ENCODE measurements at places on chromosomes 6 and 20.

GRCh38 chr6:12656906-12657305 is 59.7 kb upstream of the PHACTR1 start:
- DNase-seq, result no peak

DNA sequence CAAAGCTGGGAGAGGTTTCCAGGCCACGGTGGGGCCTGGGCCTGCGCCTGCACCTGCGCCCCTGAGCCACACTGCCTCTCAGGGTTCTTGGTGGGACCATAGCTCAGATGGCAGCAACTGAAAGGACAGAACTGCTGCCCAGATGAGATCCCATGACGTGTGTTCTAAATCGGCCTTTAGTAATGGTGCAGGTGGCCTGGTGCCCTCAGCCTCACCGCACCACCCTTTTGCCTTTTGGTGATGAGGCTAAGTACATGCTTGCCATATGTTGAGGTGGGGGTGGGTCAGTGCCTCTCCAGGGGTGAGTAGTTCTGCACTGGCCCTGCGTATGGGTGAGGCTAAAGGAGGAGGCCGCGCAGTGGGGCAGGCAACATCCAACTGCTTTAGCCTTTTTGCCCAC is 7.4 kb downstream of the PSMG4 start:
- DNase-seq, result no peak

GRCh38 chr20:38853759-38854158 is 48.3 kb downstream of the PPP1R16B start:
- no peak for DNase-seq

DNA sequence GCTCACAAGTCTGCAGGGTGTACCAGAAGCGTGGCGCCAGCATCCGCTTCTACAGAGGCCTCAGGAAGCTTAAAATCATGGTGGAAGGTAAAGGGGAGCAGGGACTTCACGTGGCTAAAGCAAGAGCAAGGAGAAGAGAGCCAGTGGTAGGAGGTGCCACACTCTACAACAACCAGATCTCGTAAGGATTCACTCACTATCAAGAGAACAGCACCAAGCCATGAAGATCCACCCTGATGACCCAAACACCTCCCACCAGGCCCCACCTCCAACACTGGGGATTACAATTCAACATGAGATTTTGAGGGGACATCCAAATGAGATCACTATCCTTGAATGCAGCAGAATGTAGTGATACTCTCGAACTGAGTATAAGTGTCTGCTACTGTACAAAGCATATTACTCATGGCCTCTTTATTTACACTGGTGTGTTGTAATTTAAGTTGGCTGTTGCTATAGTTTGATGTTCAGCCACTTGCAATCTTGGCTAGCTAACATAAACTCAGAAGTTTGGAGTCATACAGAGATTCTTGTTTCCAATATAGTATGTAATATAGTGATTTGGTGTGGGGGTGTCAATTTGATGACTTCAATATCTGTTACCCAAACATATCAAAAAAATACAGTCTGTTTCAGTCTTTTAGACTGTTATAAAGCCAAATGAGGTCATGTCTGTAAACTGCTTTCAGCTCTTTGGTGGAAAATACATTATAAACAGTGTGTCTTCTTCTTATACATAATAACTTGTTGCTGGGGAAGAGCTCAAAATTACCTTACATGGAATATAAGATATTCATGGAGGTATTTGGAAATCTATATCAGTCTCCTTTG is 39.4 kb upstream of the MYLIP start:
- no peak for DNase-seq

DNA sequence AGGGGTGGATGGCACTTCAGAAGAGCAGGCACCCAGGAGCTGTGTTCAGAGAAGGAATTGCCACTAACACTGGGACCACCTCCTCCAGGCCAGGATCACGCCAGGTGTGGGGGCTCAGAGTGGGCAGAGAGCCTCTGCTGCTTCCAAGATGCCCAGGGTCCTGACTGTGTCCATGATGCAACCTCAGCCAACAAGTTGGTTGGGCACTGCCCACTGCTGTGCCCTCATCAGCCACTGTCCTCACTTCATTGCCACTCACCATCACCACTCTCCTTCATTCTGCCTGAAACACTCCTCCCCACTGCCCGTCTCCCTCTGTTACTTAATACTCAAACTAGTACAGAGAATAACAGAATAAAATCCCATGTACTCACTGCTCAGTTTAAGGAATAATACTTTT is 16.5 kb upstream of the TCF15 start:
- DNase-seq, result no peak

DNA sequence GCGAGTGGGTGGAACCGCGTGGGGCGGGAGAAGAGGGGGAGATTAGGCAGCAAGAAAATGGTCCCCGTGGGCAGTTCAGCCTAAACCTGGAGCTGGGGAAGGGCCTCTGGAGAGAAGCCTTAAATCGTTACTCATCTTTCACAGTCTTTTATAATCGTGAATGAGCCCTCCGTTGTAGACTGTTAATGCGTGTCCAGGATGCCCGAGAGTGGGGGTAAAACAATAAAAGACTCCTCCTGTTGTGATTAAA is 11.0 kb upstream of the ELOVL5 start:
- no peak for DNase-seq

GRCh38 chr20:23050076-23050838 is 785 bp upstream of the THBD start:
- DNase-seq, result no peak

GRCh38 chr20:48777005-48777404 is 50.8 kb downstream of the PREX1 start:
- no peak for DNase-seq

DNA sequence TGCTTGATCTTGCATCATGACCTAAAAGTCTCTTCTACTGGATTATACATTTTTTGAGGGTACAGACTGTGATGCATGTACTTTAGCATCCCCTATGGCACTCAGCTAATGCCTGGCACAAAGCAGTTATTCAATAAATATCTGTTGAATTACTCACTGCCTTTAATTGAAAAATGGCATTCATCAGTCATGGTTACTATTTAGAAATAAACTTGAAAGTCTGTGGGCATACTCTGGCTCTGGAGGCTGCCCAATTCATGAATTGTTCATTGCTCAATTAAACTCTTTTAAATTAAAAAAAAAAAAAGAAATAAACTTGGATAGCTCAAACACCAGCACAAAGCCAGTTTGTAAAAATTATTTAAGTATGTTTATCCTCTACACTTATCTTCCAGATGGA is 40.0 kb downstream of the HEBP2 start:
- no peak for DNase-seq

DNA sequence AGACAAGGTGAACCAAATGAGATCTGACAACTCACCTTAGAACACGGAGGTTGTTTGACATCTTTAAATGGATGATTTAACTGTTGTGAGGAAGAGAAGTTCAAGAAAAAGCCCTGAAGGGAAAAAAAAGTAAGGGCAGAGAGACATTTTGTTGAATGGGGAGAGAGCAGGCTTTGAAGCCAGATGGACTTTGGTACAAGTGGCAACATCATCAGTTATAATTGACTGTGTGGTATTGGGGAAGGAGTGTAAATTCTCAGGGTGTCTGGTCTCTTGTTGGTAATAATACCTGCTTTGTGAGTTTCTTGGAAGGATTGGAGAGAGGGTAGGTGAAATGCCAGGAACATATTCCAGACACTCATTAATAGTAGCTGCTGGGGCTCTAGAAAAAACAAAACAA is 21.6 kb downstream of the OGFRL1 start:
- DNase-seq, result no peak

- DNase-seq, result no peak
These were observed 12.3 kb downstream of the FAM50B start for GRCh38 chr6:3861424-3861823.

DNA sequence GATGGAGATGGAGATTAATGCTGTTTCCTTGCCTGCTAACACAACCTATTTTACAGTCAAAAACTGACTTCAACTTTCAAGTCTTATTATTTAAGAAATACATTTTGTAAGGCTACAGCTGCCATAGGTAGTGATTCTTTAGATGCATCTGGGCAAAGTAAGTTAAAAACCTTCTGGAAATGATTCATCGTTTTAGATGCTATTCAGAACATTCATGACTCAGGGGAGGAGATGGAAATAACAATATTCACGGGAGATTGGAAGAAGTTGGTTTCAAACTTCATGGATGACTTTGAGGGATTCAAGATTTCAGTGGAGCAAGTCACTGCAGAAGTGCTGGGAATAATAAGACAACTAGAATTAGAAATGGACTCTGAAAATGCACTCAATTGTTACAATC is 174.9 kb upstream of the GGTLC1 start:
- no peak for DNase-seq

- DNase-seq, result peak; percentile 18
These were observed 2.0 kb downstream of the ZBP1 start for GRCh38 chr20:57618091-57618763.

GRCh38 chr6:127717384-127717783 is 140.4 kb downstream of the C6orf58 start:
- no peak for DNase-seq

DNA sequence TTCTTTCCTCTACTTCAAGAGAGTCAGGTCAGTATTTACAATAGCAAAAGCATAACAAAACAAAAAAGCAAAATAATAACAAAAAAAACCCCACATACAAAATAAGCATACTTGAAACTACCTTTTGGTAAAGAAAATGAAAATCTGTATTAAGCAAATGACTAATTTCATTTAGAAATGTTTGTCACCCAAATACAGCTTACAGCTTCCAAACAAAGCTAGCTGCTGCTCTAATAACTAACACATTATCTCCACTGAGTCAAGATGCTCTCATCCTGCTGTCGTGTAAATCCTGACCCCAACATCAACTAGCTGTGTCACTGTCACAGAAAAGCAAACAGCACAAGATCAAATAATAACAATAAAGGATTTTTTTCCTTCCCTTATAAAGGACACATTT is 21.7 kb downstream of the MAP7 start:
- DNase-seq, result no peak

DNA sequence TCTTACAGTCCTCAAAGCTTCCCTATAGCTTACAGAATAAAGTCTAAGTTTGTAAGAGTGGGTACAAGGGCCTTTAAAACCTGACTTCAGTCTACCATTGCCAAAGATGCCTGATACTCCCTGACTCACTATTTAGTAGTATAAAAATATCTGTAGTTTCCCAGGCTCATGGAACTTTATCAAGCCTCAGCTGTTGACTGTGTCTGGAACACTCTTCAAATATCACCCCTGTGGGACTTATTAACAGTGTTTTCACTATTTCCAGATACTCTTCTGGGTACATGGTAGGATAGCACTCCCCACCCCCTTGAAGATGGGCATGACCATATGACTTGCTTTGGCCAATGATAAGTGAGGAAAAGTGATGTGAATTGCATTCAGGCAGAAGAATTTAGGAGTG is 105.3 kb upstream of the TENT5A start:
- DNase-seq, result no peak

GRCh38 chr20:23449421-23449820 is 3.3 kb downstream of the CST11 start:
- no peak for DNase-seq

GRCh38 chr6:75748003-75748742 is 866 bp upstream of the MYO6 start:
- DNase-seq, result no peak

- no peak for DNase-seq
These were observed 94.5 kb upstream of the FOXP4 start for GRCh38 chr6:41451515-41452163.

DNA sequence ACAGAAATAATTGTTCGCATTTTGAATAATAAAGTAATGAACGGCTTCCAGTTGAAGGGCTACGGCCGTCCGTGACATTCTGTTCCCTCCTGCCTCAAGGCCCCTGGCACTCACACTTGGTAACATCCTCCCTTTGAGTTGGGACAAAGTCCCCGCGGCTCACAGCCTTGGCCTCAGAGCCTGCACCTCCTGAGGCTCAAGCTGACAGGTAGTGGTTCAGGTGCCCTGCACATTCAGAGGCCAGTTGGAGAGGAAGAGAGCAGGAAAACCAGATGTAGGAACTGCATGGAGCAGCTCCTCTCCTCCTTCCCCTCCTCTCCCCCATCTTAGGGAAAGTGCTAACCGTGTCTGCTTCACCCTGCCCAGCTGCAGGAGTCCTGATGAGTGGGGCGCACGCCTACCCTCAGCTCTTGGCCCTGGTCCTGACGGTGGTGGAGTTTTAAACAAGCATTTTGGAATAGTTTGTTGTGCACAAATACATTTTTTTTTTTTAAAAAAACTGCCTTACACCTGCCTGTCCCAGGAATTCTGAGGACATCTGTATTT is 393.1 kb downstream of the SMOC2 start:
- no peak for DNase-seq

GRCh38 chr6:90328004-90328403 is 31.4 kb upstream of the BACH2 start:
- no peak for DNase-seq

GRCh38 chr6:128271011-128271410 is 249.4 kb downstream of the PTPRK start:
- no peak for DNase-seq

DNA sequence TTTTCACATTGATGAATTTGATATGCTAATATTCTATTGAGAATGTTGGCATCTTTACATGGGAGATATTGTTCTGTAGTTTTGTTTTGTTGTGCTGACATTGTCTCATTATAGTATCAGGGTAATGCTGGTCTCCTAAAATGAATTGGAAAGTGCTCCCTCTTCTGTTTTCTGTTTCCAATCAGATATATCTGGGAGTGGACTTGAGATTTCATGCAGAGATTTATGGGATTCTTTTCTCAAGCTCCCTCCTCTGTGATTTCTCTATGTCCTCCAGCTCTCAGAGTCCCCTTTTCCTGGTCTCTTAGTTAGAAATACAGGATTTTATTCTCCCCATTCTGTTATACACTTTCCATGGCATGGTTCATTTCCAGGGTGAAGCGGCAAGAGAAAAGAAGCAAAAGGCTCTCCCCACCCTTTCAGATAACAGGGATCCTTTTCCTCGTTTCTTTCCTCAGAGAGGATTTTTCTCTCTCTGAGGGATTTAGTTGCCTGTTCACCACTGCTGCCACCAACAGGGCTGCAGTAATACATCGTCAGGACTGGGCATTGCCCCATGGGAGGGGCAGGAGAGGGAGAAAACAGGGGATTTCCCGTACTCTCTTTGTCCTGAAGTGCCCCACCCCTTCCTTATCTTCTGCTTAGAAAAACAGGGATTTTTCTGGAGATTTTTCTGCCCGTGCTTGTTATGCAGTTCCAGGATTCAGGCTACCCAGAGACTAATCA is 59.3 kb upstream of the STMND1 start:
- DNase-seq, result no peak

Measured in dorsolateral prefrontal cortex (tissue), 122 donors.